ENCODE measurements at places on chromosomes 1 and 21.

GRCh38 chr1:205665201-205666045, 14.9 kb downstream of the SLC45A3 start:
- DNase-seq: no peak

DNA sequence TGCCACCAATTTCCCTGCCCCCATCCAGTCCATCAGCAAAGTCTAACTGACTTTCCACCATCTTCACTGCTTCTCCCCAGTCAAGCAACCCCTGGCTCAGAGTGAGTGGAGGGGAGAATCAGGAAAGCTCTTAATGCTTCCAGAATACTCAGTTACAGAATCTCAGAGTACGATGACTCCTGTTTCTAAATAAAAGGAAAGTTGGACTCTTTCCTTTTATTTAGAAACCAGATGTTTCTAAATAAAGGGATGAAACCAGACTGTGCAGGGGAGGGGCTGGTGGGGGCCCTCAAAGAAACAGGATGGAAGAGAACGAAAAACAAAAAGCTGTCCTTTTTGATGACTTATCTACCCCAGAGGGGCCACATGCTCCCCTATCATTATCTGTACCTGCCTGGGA, 85.2 kb upstream of the PPM1J start:
- DNase-seq: no peak

DNA sequence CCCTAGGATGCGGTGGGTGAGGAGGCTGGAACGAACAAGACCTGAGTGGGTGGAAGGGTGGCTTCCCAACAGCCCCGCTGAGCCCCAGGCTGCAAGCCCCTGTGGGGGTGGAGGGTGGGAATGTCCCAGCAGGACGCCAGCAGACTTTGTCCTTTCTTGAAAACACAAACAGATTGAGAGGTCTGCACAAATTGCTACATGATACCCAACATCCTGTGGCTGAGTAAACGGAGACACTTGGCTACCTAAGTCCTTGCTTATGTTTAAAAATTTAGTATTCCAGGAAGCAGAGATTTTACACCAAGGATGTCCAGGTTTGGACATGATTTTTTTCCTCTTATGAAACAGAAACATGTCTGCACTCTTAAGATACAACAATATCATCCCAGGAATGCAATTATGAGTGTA, 11.8 kb upstream of the F3 start:
- no peak for DNase-seq

- no peak for DNase-seq
Measured at GRCh38 chr1:29811727-29812407, 575.5 kb downstream of the PTPRU start.

- DNase-seq: no peak
Measured at GRCh38 chr1:208084220-208084619, 160.0 kb downstream of the PLXNA2 start.

- DNase-seq: no peak
Measured at GRCh38 chr1:206461602-206462455, 8.4 kb upstream of the IKBKE start.

- DNase-seq: no peak
Measured at GRCh38 chr1:30014031-30014430, 709.4 kb downstream of the MATN1 start.

GRCh38 chr1:215543191-215543606, 23.9 kb upstream of the KCTD3 start:
- DNase-seq: no peak
